ENCODE measurements at places on chromosomes 5 and 9.

- no peak for DNase-seq
Measured at GRCh38 chr5:10031817-10032216, 217.9 kb downstream of the ATPSCKMT start.

GRCh38 chr9:6239048-6239461, 23.4 kb downstream of the IL33 start:
- DNase-seq, result no peak

- DNase-seq, result no peak
Measured at GRCh38 chr5:136799806-136800372, 434.5 kb upstream of the TRPC7 start.

DNA sequence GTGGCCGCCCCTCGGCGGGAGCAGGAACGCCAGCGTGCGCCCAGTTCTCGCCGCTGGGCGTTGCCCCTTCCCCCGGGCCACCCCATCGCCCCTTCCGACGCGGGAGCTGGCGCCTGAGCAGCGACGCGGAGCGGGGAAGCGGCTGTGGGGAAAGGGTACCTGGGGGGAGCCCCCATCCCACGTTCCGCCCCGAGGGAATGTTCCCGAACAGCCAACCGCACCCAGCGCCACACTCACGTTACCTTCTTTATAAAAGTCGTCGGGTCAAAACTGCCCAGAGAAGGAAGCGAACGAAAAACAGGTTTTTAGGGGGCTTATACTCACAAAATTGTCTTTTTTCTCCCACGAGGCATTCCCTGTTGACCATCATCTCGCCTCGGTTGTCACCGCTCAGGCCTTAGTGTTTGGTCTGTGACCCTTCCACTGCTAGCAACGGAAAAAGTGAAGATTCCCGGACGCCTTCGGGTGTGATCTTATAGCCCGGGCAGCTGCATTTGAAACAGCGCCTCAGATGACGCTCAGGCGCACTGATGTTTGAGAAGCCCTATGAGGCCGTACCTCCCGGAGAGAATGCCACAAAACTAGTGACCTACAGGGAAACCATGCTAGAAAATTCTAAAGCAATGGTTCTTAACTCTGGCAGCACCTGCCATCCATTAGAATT, 475 bp upstream of the GOLM1 start:
- DNase-seq, result peak; percentile 33

DNA sequence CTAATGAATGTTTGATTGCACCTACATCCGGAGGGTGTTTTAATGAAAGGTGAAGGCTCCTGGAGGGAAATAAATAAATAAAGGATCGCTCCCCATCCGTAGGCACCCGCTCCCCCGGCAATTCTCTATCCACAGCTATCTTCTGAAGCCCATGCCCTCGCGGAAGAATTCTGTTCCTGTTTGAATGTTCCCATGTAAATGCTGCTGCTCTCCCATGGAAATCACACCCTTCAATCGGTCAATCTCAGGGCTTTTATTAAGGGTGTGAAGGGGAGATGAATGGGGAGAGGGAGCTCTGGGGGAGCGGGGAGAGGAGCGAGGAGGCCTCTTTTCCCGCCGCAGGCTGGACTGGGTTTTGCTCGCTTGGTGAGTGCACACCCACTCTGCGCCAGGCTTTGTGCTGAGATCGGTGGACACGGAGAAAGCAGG, 21.1 kb upstream of the ARAP3 start:
- no peak for DNase-seq

DNA sequence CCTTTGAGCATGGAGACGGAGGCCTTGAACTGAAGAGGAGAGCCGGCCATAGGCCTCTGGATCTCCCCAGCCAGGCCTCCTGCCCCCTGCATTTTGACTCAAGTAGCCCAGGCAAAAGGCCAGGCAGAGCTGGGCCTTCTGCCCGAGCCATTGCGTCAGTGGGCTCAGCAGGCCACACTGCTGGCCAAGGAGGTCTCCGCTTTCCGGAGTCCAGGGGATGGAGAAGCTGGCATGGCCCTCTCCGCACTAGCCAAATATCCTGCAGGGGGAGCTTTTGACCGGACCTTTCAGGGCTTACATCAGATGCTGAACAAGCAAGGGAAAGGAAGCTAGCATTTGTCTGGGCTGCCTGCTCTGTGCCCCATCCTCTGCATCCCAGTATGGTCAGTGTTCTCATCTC, 386.8 kb downstream of the TRIM36 start:
- DNase-seq, result no peak

- DNase-seq, result no peak
Measured at GRCh38 chr9:125088752-125089151, 54.6 kb downstream of the SCAI start.
